ENCODE measurements at places on chromosomes 12 and 14.

DNA sequence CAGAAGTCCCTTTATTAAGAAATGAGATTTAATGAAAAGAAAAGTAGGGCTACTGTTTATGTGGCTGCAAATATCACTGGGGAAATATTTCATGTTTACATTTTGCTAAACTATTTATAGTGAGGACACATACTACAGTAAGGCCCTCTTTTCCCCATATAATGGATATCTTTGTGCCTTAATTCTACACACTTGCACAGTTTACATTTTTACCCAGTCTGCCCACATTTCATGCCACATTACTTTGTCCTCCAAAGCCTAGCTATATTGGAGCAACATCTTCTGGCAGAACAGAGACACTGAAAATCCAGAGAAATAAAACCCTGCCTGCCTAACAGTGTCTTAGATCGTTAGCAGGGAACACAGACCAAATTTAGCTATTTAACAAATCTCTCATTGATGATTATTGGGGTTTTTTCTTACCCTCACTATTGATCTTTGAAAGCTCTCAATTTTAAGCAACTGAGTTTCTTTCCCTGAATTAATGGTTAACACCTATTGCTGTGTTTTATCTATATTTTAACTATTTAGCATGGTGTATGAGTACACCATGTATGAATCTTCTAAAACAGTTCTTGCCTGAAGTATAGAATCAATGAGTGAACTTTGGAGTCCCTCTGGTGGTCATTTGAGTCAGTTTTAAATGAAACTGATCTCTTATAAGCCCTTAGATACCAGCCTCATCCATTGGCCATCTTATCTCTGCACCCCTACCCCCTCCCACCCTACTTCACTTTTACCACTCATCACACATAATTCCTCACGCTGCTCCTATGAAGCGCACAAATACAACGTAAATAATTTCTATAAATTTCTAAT, 170.2 kb downstream of the BCAT1 start:
- DNase-seq = no peak

- DNase-seq = peak; percentile 39
Observed at GRCh38 chr14:49962621-49963020, 69.7 kb downstream of the ARF6 start.

GRCh38 chr14:95549656-95550585, 15.1 kb downstream of the GLRX5 start:
- no peak for DNase-seq

GRCh38 chr12:116199160-116199706, 78.3 kb downstream of the MED13L start:
- DNase-seq = no peak

DNA sequence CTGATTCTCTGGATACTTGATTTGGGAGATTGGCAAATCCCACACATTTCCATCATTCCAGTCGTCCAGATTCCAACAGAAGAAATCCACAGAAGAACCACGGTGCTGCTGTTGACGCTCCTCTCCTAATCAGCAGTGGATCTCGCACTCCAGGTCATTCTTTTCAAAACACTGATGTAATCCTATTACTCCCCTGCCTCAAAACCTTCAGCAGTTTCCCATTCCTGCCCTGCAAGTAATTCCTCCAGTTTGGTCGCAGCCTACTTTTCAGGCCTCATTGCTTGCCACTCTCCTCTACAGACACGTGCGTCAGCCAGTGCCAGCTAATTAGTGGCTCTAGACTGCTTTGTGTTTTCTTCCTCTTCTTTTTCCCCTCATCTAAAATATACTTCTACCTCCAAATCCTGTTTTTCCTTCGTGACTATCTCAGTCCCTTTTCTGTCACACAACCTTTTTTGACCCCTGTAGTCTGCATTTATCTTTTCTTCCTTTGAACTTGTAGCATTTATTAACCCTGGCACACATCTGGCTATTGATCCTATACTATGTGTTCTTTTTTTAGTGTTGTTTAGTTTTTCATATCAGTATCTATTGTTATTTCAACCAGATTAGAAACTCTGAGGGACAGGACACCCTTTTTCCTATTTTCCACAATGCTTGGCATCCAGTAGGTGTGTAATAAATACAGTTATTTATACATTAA, 36.8 kb downstream of the PRORP start:
- DNase-seq = no peak

GRCh38 chr12:117064596-117064995, 34.6 kb downstream of the TESC start:
- DNase-seq = no peak

All from GM12891 (cell line).